ENCODE measurements at places on chromosomes 6 and 20.
A peak's percentile ranks its signal among the peaks of the same experiment; 100 is the strongest.

DNA sequence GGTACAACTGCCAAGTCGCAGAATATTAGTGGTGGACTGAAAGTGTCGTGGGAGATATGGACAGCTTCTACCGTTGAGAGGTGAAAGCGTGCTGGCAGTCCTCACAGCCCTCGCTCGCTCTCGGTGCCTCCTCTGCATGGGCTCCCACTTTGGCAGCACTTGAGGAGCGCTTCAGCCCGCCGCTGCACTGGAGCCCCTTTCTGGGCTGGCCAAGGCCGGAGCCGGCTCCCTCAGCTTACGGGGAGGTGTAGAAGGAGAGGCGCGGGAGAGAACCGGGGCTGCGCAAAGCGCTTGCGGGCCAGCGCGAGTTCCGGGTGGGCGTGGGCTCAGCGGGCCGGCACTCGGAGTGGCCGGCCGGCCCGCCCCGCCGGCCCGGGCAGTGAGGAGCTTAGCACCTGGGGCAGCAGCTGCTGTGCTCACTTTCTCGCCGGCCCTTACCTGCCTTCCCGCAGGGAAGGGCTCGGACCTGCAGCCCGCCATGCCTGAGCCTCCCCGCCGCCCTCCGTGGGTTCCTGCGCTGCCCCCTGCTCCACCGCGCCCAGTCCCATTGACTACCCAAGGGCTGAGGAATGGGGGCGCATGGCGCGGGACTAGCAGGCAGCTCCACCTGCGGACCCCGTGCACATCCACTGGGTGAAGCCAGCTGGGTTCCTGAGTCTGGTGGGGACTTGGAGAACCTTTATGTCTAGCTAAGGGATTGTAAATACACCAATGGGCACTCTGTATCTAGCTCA, 47.2 kb upstream of the MBOAT1 start:
- no peak for DNase-seq

DNA sequence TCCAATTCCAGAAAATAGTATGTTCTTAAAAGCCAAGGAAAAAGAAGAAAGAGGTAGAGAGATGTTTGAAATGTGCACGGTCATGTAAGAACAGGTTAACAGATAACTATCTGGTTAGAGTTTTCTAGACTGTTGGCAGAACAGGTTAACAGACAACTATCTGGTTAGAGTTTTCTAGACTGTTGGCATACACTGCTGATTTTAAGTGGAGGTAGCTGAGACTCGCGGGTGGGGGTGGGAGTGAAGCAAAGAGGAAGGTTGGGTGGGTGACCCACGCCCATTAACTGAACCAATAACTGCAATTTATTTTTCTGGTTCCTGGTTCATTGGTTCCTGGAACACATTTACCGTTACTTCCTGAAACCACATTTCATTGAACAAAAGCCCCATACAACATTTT, 157.5 kb downstream of the ELOVL4 start:
- DNase-seq, result no peak

GRCh38 chr6:146770965-146771735, 172.4 kb downstream of the ADGB start:
- DNase-seq, result no peak

GRCh38 chr6:73873081-73873480, 177.1 kb downstream of the CD109 start:
- no peak for DNase-seq

GRCh38 chr6:87922947-87923330, 124.7 kb upstream of the SPACA1 start:
- no peak for DNase-seq

DNA sequence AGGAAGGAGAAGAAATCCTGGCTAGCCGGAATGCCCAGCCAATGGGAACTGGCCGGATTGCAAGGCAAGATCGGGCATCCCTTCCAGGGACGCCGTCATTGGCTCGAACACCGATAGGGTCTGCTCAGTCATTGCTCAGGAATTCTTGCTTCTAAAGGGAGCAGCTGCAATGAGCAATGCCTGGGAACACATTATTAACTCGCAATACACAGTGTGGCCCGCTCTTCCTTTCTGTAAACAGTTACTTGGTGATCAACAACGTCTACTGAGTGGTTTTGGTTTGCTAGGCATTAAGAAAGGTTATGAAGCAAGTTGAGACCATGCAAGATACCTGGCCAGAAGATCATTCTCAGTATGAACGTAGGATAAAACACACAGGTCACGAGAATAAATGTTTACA, 165.4 kb upstream of the CITED2 start:
- no peak for DNase-seq

DNA sequence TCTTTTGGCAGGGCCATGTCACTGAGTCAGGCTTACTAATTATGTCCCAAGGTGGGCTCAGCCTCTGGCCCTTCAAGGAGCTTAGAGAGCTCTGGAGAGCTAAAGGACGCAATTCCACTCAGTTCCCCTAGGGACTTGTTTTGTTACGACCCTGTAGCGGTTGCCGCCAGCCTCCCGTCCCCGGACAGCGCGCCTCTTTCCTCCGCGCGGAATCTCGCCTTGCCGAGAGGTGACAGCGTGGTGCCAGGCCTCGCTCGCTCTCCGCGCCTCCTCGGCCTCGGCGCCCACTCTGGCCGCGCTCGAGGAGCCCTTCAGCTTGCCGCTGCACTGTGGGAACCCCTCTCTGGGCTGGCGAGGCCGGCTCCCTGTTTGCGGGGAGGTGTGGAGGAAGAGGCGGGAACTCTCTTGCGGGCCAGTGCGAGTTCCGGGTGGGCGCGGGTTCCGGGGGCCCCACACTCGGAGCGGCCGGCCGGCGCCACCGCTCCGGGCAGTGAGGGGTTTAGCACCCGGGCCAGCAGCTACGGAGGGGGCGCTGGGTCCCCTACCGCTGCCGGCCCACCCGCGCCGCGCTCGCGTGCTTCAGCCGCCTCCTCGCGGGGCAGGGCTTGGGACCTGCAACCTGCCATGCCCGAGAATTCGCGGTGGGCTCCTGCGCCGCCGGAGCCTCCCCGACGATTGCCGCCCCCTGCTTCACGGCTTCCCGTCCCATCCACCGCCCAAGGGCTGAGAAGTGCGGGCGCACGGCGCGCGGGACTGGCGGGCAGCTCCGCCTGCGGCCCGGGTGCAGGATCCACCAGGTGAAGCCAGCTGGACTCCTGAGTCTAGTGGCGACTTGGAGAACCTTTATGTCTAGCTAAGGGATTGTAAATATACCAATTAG, 9.9 kb upstream of the ZNF311 start:
- no peak for DNase-seq

DNA sequence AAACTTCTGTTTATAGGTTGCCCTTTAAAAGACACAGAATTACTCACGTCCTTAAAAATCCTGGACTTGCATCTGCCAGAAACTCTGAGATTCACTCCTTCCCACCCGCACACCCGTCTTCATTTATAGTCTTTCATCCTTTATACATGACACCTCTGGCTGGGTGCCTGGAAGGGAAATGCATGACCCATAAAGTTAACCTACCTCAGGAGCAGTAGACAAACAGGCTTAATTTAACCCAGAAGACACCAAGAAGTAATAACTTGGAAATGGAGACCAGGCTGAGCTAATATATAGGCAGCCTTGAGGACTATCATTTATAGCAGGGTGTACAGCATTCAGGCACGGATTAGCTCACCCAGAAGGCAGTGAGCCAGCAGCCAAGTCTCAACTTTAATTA, 429.0 kb upstream of the NRSN1 start:
- no peak for DNase-seq

DNA sequence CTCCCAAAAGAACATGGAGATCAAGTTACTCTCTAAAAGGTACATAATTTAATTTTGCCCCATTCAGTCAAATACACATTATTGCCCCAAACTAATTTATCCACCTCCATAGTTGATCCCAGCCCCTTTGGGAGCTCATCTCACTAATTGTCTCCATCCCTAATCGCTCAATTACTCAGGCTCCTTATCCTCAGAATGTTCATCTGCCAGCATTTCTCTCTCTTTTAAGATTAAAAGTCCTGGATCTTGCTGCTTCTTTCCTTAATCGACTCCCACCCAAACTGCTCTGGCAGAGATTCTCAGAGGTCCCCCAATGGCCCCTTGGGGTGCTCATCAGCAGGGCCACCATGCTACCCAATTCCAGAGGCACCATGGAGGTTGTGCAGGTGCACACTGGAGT, 18.4 kb upstream of the NNAT start:
- no peak for DNase-seq

GRCh38 chr6:99349171-99350141, at the start of gene FAXC:
Gene FAXC, minus strand, starts transcription at chr6:99349674. Its CDS starts 302 bp downstream, at chr6:99349372.
- DNase-seq, result peak; percentile 46

DNA sequence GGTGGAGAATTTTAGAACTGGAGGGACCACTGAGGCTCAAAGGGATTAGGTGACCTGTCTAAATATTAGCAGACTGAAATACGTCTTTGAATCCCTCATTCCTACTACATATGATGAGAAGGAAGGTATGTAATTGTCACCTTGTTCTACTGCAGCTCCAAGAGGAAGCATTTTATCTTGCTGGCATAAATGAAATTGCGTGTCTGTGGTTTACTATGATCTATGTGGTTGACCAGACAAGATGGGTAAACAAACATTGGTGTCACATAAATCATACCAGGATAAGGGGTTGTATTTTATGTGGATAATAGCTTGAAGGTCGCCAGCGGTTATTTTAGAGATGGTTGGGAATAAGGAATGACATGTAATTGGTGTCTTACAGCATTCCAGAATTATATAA, 78.2 kb downstream of the LAMA4 start:
- DNase-seq, result peak; percentile 70

DNA sequence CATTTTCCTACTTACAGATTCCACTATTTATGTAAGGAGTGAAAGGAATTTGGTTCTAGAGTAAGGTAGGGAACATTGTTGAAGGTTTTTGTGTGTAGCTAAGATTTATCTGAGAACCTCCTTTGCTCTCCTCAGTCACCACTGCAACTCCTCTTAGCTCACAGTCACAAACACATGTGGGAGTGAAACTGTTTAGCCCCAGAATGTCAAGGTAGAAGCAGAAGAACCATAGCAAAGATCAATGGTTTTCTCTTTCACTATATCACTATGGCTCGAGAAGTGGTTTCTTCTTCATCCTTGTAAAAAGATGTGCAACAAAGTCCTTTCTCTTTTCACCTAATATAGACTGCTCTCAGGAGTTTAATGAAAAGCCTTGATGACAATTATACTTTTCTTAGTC, 6.5 kb upstream of the DEFB112 start:
- DNase-seq, result no peak

DNA sequence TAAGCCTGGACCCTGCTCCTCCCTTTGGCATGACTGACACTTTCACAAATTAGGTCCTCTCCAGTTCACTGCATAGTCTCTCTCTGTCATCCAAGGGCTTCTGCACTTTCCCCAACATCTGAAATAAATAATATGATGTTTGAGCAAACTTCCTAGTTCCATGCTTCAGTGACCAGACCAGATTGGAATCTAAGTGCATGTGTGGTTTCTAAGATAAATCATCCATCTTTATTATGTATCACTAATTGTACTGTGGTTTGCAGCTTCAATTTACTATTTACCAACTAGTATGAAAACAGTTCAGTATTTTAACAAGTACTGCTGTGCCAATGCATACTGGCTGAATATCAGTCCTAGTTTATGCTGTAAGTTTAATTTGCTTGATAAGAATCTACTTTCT, 18.7 kb downstream of the SESN1 start:
- no peak for DNase-seq

DNA sequence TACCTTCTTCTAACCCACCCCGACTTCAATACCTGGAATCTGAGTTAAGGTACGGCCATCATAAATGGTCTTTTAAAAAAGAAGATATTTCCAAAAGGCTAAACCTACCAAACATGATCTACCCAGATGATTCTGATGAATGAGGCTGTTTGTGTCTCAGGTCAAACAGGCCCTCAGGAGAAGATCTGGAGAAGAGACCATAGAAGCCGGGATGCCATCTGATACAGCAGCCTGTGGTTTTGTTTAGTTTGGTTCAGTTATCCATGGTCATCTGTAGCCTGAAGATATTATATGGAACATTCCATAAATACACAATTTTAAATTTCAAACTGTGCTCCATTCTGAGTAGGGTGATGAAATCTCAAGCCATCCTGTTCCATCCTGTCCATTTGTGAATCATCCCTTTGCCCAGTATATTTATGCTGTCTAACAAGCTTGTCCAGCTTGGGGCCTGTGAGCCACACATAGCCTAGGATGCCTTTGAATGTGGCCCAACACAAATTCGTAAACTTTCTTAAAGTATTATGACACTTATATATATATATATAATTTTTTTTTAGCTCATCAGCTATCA, 4.0 kb upstream of the CAP2 start:
- no peak for DNase-seq

GRCh38 chr6:151389618-151390275, 1.6 kb downstream of the ZBTB2 start:
- DNase-seq, result no peak

GRCh38 chr6:108295676-108296075, 822 bp downstream of the AFG1L start:
- no peak for DNase-seq

GRCh38 chr6:9623985-9624384, 790.9 kb downstream of the TFAP2A start:
- no peak for DNase-seq

DNA sequence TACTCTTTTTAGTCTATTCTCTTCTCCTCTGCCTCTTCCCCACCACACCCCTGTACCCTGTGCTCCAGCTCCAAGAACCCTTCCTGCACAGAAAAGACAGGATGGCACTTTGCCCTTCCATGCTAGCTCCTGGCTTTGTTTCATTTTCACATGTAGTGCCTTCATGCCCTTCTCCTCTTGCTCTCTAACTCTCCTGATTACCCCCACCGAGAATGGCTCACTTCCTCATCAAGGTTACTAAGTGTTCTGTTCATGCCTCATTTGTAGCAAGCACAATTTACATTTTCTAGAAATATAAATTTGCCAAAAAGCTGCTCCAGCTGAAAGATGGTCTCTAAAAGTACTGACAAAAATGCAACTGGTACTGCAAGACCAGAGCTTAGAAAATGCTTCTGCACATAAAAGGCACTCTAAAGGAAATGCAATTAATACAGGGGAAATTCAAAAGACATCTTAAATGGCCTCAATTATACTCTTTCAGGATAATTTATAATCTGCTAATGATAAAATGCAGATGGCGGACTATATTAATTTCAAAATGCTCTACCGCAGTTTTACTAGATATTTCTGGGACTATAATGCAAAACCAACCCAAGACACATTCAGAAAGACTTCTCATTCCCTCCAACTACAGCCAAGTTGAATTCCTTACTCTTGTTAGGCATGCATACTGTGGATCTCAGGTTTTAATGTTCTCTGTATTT, 570.2 kb downstream of the PRKN start:
- no peak for DNase-seq

DNA sequence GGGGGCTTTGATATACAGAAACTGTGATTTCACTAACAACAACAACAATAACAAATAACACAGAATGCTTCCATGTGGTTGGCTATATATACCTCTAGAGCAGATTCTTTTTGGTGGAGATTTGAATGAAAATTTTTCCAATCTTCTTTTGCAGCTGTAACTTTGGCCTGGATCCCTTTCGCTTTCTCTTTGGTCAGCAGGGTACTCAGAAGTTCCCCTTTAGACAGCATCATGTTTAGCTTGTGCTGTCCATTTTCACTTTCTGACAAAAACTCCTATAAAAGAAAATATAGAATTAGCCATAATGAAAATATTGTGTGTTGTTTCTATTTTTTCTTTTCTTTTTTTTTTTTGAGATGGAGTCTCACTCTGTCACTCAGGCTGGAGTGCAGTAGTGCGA, 264.2 kb downstream of the SYNE1 start:
- no peak for DNase-seq
